Renal cortex interstitium (tissue), 15 donors: ENCODE measurements at places on chromosomes 1 and 21. TPM values are rescaled to one million over a fixed set of nuclear protein-coding genes. Genes with fewer than 3 reads are reported as not detected.
A peak's percentile ranks its signal among the peaks of the same experiment; 100 is the strongest.

- no peak for DNase-seq
These were observed 147.8 kb downstream of the TOMM20 start for GRCh38 chr1:234980645-234981396.

DNA sequence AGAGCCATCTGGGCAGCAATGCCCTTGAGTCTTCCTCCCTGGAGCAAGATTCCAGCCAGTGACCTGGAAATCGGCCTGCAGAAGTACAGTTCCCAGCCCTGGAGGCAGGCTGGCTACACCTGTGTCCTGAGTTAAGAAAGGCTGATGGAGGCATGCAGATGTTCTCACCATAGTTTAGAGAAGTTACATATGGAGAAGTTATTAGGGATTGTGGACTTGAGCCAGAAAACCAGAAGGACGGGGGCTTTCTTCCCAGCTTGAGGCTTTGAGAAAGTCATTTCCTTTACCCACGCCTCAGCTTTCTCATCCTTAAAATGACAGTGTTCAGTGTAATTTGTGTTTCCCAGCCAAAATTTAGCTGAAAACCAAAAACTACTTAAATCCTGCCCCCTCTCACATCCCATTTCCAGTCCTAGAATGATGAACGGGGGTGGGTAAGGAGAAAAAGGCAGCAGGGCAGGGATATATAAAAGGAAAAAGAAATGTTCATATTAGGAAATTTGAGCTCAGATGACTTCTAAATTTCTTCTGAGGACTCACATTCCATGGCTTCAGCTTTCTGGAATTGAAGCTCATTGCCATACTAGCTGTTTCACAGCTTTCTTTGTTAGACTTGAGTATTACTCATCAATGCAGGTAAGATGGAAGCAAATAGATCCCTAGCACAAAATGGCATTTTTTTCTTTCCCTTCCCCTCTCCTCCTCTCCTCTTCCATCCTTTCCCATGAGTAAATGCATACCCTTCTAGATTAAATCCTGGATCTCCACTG is 14.4 kb upstream of the C8B start:
- no peak for DNase-seq

DNA sequence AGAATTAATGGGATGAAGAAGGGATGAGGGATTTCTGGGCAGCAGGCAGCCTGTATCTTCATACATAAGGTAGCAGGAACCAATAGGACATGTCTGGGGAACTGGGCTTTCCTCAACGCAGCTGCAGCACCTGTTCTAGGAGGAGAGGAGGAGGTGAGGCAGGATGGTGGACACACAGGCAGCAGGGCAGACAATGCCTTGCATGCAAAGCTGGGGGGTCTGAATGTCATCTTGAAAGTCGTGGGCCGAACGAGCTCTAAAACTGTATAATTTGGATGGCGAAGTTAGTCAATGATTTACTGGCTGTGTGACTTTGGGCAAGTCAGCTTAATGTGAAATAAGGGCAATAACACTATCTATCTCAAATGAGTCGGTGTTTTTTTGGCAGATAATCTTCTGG is 124.4 kb downstream of the BEND5 start:
- DNase-seq, result no peak

GRCh38 chr1:62978741-62979140 is 194.8 kb downstream of the ATG4C start:
- no peak for DNase-seq

Gene RPE65
- 0.17 TPM for polyA plus RNA-seq

DNA sequence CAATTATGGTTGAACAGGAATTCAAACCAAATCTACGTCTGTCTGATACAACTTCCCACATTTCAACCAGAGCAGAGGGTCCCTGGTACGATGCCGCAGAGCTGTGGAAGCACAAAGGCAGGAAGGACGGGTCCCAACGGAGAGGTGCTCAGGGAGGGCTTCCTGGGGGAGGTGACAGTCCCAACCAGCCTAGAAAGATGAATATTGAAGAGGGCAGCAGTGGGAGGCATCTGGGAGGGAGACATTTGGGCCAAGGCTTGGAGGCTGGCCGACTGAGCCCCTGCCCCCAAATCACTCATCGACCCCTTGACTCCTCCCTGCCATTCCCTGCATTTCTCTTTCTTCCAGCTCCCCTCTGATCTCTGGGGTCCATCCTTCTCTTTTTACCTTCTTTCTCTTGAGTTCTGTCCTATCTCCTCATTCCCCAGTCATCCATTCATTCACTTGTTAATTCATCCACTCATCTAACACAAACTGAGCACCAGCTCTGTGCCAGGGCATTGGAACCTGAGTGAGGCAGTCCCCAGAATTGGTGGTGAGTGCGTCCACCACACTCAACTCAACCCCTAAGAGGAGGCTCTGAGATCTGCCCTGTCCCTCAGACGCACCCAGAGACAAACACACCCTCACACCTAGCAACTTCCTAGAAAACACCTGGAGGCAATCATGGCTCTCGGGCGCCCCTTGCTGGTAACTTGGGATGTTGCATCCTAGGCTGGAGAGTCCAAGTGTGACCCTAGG is 13.2 kb upstream of the CELA3B start:
- DNase-seq, result no peak

Gene CFAP107
- 1.1 TPM for polyA plus RNA-seq

Gene NGF
- 2.1 TPM for polyA plus RNA-seq

DNA sequence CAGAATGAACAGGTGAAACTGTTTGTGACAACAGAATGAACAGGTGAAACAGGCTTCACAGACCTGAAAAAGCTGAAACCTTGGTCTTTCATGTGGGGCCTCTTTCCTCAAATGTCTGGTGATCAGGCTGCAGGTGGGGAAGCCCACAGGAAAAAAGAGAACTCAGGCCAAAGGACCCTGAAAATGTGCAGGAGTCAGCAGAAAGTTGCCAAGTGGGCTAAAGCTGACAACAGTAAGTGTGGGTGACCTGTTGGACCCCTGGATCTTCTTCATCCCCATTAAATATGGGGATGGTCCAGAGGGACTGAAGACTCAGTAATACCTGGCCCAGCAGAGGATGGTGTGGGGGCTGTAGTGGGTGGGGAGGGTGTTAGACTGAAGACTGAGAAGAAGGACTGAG is 9.1 kb upstream of the CHIT1 start:
- no peak for DNase-seq

DNA sequence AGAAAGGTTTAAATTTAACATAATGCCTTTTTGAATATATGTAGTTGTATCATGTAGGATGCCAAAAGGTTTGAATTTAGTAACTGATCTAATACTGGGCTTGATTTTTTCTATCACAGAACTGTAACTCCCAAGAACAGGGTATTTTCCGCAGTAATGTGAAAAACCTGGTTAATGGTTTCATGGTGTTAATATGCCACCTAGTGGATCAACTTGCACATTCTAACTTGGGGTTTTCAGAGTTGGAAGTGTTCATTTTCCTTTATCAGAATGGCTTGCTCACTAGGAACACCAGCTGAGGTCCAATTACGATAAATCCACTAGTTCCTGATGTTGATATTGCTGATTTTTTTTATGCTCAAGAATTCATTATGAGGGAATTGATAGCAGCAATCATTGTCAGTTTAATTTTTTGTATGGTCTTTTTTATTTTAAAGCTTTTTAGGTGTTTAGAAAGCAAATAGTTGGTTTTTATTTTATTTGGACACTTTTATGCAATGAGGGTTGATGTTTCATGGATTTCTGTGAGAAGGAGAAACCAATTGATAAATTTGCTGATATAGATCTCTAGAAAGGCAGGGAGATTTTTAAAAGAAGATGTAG is 157.2 kb downstream of the PLA2G4A start:
- DNase-seq, result peak; percentile 46

DNA sequence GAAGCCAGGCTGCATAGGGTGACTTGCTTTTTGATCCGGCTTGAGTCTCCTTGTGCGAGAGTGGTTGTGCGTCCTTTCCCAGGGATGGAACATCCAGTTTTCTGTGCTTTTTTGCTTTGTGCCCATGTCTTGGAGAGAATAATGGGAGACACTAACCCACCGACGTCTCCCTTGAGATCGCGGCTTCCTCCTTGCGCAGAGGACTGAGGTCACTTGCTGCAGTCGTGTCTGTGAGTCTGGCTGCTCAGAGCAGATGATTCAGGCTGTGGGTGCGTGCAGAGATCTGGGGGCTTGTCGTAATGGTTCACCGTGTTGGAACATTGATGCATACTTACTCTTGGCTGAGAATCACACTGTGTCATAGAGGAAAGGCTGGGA is 164.5 kb upstream of the CACNA1E start:
- DNase-seq, result no peak

GRCh38 chr1:53068314-53069099 is 6.5 kb downstream of the PODN start:
- no peak for DNase-seq

GRCh38 chr1:243416495-243416894 is 160.7 kb downstream of the SDCCAG8 start:
- DNase-seq, result no peak

DNA sequence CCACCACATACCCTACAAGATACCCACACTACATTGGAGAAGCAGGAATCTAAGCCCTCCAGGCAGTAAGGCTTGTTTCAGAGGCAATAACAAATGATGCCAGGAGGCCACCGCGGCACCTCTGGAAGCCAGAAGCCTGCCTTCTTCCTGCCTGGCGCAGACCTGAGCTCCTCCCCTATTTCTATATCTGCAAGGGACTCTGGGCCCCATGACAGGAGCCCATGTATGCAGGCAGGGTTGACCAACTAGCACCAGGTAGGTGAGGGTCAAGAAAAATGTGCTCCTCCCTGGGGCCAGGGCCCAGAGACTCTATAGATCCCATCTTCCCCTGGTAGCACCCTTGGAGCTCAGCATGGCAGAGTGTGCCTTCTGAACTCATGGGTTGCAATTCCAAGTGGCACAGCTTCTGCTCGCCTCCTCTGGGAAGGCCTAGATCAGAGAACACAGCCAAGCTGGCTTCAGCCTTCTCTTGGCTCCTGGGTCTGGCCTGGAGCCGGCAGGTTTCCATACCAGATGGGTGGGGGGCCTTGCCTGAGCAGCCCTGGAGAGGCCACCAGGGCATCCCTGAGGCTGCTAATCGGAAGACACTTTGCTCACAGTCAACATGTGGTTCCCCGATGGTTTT is 85.1 kb downstream of the STUM start:
- DNase-seq, result no peak

DNA sequence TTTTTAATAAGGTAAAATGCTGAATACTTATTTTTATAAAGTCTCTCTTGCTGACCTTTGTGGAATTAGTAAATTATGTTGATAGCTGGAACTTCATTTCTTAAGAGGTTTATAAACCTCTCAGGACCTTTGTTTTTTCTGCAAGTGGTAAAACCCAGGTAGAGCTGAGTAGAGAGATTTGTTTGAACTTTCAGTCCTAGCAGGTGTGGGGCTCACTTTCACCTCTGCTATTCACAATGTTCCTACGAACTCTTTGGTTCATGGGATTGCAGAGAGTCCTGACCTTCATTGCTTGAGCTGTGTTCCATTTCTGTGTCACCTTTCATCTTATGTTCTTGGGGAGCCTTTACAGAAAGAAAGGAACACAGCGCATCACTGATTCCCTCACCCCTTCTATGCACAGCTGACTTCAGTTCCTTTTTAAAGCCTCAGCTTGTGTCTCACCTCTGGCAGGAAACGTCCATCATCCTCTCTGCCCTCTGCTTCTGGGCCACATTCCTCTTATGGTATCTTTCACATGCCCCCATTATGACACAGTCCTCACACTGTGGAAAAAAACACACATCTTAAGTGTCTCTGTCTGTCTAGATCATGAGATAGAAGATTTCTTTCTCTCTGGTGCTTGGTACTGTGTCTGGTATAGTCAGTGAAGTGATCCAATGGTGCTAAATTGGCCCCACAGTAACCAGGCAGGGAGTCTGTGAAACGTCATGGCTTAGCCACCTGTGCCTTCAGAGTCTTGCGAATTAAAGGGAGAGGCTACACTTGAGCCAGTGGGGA is 262.5 kb upstream of the B3GALT2 start:
- no peak for DNase-seq

Gene PLPPR4
- 2.1 TPM for polyA plus RNA-seq

Gene NIT1
- polyA plus RNA-seq, result 58.8 TPM

- no peak for DNase-seq
These were observed 152.0 kb downstream of the ETS2 start for GRCh38 chr21:38957575-38958322.

Gene GNG12
- polyA plus RNA-seq, result 104 TPM

Gene OR10J1
- polyA plus RNA-seq, result 0.04 TPM

DNA sequence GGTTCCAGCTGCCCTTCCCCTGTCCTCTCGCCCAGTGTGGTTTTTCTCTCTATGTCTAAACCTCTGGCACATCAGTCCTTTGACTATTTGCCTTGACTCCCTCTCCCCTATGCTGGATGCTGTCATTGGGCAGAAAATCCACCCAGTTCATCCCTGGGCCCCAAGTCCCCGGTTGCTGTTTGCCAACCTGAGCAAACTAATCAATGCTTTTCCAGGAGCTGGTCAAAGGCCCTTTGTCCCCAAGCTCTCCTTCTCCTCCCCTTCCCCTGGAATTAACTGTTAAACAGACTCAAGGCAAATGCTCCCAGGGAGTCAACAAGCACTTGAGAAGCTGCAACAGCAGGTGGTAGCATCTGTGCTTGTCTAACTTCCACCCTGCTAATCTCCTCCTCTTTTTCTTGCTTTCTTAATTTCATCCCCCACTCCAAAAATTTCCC is 102.7 kb downstream of the LMX1A start:
- DNase-seq, result no peak
